Activated naive CD8-positive, alpha-beta T cell treated with anti-CD3 and anti-CD28 coated beads, Interleukin-2, amount 10 ng/mL, durations not matched to agents 7 days and 5 days (primary cell): ENCODE measurements at places on chromosomes 6 and 20. TPM values are rescaled to one million over a fixed set of nuclear protein-coding genes. Genes with fewer than 3 reads are reported as not detected.

DNA sequence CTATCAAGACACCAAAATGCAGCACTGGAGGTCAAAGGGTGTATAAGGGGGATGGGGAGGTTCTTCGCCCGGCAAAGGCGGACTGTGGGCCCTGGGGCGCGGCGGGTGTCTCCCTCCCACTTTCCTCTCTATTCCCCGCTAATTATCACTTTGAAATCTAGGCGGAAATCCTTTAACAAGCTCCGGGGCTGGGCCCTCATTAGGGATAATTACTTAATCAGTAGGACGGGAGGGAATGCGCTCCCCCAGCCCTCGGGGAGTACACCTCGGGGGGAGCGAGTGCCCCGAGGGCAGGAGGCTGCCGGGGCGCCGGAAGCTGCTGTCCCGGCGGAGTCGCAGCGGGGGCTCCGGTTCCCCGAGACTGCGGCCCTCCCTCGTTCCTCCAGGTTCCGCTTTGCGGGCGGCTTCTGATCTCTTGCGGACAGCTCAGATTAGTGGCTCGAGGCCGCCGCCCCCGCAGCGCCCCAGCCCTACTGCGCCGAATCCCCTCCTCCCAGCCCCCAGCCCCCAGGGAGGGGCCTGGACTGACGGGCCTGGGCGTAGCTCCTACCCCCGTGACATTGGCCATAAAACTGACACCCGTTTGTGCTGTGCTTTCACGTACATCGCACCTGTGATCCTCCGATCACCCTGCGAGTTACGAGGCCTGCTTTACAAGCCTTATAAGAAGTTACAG lies 14.7 kb downstream of the MUCL3 start:
- peak; percentile 80 for DNase-seq

The RNASET2 gene
- total RNA-seq, result 69.2 TPM

The BCAS1 gene
- total RNA-seq, result 0.09 TPM

GRCh38 chr20:24108581-24108980 lies 120.0 kb upstream of the GGTLC1 start:
- no peak for DNase-seq

DNA sequence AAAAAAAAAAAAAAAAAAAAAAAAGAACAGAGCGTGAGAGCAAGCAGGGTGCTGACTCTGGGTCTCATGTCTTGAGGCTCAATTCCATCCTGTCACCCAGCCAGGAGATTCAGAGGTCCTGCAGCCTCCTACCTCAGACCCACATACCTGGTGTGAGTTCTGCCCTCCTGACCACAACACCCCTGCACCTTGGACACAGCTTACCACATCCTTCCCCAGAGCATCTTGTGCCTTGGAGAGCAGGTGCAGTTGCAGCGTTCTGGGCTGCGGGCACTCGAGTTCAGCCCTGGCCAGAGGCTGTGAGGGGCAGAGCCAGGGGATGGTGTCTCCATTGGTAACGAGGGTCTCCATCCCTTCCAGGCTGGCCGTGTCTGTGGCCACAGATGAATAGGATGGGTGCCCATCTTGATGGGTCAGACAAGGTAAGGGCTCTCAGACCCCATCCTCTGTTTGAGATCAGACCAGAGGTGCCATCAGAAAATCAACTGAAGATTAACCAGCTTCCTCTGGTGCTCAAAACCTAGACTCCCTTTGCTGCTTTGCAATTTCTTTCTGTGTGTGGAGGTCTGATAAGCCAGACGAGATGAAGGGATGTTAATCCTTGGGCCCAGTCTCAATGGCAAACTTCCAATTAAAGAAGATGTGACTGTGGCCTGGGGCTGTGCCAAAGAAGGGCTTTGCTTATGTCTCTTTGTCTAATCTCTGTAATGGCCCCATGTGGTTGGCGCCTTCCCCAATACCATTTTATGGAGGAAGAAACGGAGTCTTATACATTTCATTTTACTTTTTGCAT lies 14.7 kb upstream of the ZNF831 start:
- DNase-seq, result peak; percentile 53

GRCh38 chr6:63305277-63305676 lies 14.5 kb downstream of the LGSN start:
- DNase-seq, result no peak

The ADGB gene
- not detected for total RNA-seq

DNA sequence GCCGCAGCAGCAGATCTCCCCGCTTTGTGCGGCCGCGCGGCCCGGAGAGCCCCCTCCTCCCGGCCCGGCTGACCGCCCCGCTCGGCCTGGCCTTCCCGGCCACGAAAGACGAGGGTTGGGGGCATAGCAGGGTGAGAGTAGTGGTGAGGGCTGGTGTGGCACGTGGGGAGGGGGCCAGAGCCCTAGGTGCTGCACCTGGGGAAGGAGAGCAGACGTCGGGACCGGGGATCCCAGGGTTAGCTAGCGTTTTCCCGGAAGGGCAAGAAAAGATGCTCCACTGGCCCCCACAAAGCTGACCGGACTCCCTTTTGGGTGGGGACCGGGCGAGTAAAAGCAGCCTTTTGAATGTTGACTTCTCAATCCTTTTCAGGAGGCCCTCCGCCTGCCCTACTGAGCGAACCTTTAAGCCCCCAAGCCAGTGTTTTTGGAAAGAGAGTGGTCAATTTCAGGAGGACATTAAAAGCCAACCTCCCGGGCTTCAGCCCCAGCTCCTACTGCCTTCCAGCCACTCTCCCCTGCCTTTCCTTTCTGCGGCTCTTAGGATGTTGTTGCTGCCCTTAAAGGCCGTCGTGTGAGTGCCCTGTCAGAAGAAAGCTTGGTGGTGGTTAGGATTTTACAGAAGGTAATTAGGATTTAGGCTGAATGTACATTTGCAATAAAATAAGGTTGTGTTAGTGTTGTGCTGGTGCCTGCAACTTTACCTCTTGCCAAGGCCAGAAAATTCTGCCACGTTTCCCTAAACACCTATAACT lies 648 bp upstream of the BACH2 start:
- DNase-seq, result no peak

DNA sequence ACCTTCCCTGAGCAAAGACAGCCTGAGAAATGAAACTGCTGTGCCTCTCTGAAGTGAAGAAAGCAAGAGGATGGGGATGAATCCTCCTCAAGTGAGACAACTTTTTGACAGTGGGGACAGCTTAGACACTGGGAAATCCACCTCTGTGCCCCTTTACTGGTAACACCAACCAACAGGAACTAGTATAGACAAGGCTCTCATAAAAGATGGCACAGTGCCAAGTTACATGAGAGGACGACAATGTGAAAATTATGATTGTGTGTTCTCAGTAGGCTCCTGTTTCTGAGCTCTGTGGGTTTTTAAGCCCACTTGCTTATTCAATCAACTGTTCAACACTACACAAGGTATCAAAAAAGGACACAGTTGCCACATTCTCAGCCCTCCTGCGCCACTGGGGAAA lies 41.6 kb upstream of the LYRM2 start:
- no peak for DNase-seq

The DDO gene
- total RNA-seq, result not detected

The GFOD1 gene
- total RNA-seq, result 5.2 TPM

The TREML4 gene
- total RNA-seq, result not detected

DNA sequence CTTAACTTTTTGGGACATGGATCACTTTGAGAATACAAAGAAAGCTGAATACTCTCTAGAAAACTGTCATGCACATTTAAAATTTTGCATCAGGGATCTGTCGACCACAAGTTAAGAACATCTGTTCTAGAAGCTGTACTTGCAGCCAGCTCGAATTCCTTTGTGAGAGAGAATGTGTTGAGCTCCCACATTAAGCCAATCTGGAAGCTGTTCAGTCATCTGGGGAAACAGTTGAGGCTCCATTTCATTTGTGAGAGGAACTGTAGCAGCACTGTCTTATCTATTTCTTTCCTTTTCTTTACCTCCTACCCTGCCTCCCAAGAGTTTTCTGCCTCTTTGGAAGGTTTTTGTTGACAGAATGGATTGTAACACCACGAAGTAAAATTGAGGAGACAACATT lies 50.8 kb downstream of the KAT14 start:
- no peak for DNase-seq

- no peak for DNase-seq
Measured at GRCh38 chr20:10739566-10739965, 65.8 kb upstream of the JAG1 start.

The TAB2 gene
- total RNA-seq, result 115 TPM

The LY6G5C gene
- 3.5 TPM for total RNA-seq

- no peak for DNase-seq
Measured at GRCh38 chr6:151389618-151390275, 1.6 kb downstream of the ZBTB2 start.

The HTR1B gene
- not detected for total RNA-seq

The KCNB1 gene
- total RNA-seq, result not detected

The OR2H2 gene
- total RNA-seq, result not detected

DNA sequence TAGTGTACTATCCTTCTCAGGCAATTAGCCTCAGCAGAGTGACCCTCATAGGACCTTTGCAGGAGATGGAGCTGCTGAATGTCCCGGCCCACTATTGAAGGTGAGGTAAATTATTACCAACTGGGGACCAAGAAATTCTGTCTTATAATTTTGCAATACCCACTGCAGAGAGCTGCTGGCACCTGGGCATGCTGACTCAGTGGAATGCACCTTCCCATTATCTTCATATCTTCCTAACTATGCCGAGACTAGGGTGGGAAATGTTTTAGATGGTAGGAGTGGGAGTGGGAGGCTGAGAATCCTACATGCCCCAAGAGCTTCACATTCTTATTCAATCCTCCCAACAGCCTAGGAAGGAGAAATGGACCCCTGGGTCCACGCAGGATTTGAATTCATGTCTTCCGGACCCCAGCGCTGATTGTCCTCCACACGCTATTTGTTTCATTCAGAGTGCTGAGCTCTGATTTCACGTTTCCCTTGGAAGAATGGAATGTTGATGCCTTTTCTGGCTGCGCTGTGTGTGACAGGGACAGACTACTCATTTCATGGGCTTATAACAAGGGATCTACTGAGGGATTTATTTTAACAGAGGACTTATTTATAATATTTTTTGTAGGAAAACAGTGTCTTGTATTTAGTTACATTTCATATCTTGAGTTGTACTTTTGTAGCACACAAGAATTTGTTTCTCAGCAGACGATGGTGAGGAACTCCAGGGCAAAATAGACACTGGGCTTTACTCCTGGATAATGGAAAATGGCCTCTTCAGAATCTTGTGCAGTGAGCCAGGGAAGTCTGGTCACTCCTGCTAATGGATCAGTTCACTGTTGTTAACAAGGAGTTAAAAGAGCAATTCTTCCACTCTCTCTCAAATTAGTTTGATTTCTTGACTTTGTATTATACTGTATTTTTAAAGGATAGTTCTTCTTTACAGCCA lies 66.4 kb downstream of the FYN start:
- DNase-seq, result no peak

The FAXC gene
- total RNA-seq, result not detected

DNA sequence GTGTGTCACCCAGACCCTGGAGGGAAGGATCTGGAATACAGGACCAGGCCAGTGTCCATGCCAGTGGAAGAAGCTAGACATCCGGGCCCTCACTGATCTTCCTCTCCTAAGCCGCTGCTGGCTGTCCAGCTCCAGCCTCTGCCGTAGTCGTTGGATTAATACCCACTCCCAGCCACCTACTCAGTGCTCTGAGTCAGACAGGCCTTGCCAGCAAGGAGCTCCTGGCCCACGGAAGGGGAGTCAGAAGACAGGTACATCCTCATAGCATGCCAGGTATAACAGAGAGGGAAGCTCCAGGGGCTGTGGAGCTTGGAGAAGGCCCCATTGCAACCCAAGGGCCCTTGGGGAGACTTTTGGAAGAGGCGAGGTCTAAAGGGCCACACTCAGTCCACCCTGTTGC lies 49.0 kb downstream of the STK35 start:
- DNase-seq, result no peak
